Dermis microvascular lymphatic vessel endothelial cell (primary cell): ENCODE measurements at places on chromosomes 7 and 10. TPM values are rescaled to one million over a fixed set of nuclear protein-coding genes. Genes with fewer than 3 reads are reported as not detected.

GRCh38 chr10:119483001-119483400 lies 59.5 kb downstream of the RGS10 start:
- no peak for DNase-seq

The RRP12 gene
- 10.2 and 10.4 TPM in 2 replicates for total RNA-seq

DNA sequence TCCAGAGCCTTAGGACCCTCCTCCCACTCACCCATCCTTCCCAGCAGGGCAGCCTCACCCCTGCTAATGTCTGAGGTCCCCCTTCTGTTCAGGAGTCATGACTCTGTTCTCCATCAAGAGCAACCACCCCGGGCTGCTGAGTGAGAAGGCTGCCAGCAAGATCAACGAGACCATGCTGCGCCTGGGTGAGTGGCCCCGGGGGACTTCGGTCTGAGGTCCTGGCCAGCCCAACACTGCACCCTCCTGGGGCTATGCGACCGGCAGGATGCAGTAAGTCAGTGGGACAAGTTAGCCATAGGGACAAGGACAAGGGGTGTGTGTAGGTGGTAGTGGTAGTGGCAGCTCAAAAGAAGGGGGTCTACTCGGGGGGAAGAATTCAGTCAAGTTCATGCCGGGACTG lies 16.2 kb upstream of the AHCYL2 start:
- DNase-seq: no peak

GRCh38 chr7:66557214-66558200 lies 71.2 kb upstream of the KCTD7 start:
- DNase-seq: no peak

The CSGALNACT2 gene
- 5.5 and 6.8 TPM in 2 replicates for total RNA-seq

DNA sequence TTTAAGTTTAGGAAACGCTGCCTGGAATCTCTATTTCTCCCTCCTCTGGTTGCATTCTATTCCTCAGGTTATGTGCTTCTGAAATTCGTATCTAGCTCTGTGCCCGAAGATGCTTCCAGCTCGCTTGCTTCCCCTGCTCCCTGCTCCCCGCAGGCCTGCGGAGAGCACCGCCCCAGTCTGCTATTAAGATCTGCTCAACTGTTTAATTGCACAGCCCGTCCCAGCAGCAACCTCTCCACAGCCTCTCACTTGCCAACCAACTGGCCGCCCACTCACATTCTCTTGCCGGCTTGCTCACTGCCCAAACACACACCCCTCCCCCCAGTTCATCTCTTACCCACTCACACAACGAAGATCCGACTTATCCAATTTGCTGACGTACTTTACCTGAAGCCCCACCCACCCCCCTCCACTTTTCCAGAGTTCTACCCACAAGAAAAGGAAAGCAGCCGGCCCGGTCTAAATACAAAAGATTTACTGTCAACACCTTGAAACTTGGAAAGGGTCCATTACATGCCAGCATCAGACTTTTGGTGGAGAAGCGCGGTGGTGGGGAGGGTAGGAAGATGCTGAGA lies 167.3 kb upstream of the KLF14 start:
- DNase-seq: peak; percentile 64

DNA sequence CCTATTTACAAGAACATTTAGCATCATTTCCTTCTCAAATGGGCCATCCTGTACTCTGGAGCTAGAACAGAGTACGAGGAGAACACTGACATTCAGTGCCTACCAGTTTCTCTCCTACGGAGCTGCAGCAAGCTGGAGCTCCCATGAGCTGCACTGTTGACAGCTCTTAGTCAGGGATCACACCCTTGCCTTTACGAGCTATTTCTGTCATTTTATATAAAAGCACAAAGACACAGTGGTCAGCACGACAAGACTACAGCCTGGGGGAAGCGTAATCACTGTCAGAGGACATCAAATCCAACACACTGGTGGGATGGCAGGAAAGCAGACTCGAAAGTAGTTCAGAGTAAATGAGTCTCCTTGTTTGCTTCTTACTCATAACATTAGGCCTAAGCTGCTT lies 2.7 kb downstream of the CDCA7L start:
- no peak for DNase-seq

The SPDYE2B gene
- total RNA-seq: not detected in 2 replicates

DNA sequence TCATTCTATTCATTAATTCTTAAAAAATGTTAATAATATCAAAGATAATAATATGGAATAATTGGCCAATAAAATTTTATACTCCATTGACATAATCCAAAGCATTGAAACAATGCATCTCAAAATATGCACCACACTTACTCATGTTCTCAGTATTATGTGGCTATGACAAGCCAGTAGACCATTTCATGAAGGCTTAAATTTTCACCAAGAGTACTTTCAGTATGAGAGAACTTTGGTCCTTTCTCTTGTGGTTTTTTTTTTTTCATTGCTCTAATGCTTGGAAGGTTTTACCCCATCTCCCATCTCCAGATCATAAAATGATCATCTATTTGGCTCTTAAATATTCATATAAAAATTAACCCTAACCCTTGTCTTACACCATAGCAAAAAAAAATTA lies 45.5 kb upstream of the TMEM140 start:
- no peak for DNase-seq

The ING3 gene
- 21.1 and 26.3 TPM in 2 replicates for total RNA-seq

- no peak for DNase-seq
These were observed 1163.8 kb downstream of the SORCS1 start for GRCh38 chr10:106000721-106001120.

The FAM131B gene
- 0.13 TPM in 2 replicates for total RNA-seq

GRCh38 chr7:117008118-117008885 lies 55.0 kb downstream of the ST7 start:
- no peak for DNase-seq

The CHPF2 gene
- 29.4 and 45.1 TPM in 2 replicates for total RNA-seq

- no peak for DNase-seq
These were observed 14.5 kb downstream of the GPRIN2 start for GRCh38 chr10:46541735-46542566.

The SCD gene
- total RNA-seq: 41.2 and 104 TPM in 2 replicates

The MNX1 gene
- under 0.01 TPM in 2 replicates for total RNA-seq

GRCh38 chr7:101968720-101969466 lies 151.5 kb downstream of the CUX1 start:
- no peak for DNase-seq

The TBXAS1 gene
- total RNA-seq: 0.38 and 0.64 TPM in 2 replicates

DNA sequence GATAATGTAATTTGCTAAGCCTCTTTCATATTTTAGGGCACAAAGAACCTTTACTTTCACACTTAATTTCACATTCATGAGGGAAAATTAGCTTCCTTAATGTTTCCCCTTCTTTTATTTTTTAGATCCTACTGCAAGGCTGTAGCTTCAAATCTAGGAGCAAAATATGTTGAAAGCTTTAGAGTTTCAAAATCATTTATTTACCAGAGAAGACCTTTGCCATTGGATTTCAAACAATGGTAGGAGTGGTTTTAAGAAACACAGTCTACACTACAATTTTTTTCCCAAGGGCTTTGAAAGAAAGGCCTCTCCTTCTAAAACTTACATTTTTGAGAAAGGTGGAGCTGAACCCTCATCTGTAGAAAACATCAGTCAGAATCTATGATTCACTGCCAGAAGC lies 43.3 kb upstream of the MEOX2 start:
- no peak for DNase-seq

DNA sequence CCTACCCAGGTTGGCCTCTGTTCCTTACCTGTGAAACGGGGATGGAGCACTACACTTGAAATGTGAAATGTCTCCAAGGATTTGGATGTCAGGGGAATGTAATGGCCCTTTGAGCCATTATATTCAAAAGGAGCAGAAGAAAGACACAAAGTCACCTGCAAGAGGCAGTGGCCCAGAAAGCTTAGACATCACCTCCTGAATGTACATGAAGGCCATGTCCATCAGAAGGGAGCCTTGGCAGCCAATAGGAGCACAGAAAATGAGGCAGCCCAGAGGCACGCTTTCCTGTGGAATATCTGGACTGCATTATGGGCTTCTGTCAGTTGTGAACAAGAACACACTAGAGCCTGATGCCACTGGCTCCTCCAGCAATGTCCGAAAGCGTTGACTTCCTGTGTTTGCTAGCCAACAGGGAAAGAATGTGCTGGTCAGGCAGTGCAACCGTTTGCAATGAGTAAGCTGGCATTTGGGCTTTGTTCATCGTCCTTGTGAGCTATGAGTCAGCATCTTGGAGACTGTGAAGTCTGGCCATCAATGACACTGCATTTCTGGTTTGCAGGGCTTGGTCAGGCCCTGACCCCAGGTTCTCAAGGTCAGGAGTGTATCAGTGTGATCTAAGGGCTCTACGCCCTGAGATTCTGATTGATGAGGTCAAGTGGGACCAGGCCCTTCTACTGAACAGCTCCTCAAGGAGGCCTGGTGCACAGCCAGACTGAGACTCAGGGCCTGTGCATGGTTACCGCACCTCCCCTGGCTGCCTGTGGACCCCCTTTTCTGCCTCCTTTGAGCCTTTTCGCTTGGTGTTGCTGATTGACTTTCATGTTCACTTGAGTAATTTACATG lies 222.4 kb downstream of the RPS24 start:
- DNase-seq: peak; percentile 88

- DNase-seq: no peak
These were observed 115.7 kb downstream of the TPK1 start for GRCh38 chr7:144720149-144720548.

- DNase-seq: peak; percentile 9
These were observed 42.3 kb upstream of the FOXI2 start for GRCh38 chr10:127694580-127695193.

DNA sequence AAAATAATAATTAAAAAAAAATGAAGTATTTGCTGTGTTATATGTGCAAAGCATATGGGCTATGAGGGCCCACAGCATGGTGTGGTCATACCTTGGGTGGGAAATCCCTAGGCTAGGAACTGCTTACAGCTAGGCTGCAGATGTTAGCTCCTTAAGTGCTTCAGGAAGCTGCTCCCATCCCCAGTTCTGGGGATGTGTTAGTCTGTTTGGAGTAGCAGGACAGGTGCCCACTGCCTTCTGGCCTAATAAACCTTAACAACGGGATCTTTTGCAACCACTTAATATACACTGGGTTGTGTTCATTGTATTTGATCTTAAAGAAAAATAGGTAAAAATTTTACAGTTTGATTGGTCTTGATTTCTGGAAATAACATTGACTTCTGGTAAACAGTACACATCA lies 46.3 kb downstream of the HK1 start:
- DNase-seq: no peak

DNA sequence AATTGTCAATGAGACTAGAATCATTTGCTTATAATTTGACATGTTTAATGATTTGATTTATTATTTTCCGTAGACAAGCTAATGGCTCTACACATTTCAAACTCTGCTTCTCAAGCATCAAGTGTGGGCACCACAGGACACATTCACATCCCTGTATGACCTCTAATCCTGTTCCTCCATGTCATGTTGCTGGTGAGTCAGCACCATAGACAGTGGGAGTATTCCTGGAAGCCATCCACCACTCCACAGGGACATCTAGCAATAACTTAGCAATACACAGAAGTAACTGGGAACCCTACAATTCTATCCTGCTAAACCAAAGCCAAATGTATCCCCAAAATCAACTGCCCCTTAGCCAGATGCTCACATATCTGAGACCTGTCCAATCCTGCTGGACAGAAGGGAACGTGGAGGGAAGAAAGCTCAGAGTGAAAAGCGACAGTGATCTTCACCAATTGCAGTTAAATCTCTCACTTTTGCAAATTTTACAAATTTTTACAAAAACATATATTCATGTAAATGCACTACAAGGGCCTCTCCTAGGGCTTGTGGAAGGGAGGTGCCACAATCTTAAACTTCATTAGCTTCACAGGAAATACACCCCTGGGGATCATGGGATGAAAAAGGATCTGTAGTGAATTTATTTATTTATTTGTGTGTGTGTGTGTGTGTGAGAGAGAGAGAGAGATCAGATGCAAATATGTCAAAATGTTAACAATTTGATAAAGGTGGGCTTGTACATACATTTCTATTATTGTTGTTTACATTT lies 126.5 kb downstream of the GFRA1 start:
- DNase-seq: no peak

The CPA2 gene
- total RNA-seq: not detected in 2 replicates

GRCh38 chr7:100824499-100825214 lies 2.7 kb downstream of the EPHB4 start:
- no peak for DNase-seq

The RSU1 gene
- total RNA-seq: 42.9 and 77.4 TPM in 2 replicates

DNA sequence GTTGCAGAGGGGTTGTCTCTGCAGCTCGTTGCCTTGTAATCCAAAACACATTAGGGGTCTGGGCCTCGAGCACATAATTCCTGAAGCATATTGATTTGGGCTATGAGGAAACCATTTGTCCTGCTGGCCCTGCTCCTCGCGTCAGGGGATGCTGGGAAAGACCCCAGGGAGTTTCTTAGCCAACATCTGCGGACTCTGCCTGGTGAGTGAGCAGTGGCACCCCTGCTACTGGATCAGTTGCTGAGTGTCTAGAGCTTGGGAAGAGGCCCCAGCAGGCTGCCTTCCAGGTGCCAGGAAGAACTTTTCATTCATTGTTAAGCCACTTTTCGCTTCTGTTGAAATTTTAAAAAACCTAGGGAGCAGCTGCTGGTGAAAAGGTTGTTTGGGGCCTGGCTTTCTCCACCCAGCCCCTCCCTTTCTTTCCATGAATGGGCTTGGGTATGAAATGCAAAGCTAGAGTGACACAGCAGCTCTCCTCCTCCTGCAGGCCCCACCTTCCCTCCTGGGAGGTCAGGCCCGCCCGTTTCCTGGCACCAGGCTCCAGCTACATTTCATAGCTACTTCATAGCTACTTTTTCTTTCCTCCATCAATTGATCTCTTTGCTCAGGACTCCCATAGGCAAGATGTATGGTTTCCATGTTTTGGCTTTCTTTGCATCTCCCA lies 26.8 kb downstream of the TACR2 start:
- no peak for DNase-seq

DNA sequence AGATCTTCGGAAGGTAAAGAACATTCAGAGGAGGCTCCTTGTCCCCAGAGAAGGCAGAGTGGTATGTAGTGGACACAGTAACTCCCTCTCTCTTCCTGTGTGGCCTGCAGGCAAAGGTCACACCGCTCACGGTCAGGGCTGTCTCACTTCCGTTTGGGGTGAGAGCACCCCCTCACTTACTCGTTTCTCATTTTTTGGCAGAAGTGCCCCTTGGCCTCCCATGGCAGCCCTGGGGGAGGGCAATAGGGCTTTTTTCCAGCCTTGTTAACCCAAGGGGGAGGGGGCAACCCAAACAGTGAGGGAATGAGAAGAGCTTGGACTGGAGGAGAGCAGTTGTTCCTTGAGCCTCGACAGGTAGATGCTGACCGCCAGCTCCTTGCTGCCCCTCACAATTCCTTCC lies 31.8 kb upstream of the SRGN start:
- DNase-seq: no peak

- no peak for DNase-seq
These were observed 8.0 kb downstream of the PSD start for GRCh38 chr10:102410429-102411073.

The AQP1 gene
- 3.6 and 6.6 TPM in 2 replicates for total RNA-seq

The C10orf67 gene
- total RNA-seq: not detected in 2 replicates

DNA sequence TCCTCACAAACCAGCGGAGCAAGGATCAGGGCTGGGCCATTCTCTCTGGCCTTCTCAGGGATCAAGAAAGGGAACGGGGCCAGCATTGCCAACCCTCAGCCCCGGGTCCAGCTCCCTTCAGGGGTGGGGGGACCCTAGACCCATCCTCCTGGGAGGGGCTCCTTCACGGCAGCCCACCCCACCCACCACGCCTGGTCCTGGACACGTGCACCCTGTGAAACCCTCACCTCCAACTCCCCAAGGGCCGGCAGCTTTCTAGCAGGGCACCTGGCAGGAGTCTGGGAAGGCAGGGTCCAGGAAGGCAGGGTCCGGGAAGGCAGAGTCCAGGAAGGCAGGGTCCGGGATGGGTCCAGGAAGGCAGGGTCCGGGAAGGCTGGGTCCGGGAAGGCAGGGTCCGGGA lies 46.6 kb upstream of the ADGRA1 start:
- DNase-seq: no peak
